ENCODE measurements at places on chromosomes 6 and 20.

DNA sequence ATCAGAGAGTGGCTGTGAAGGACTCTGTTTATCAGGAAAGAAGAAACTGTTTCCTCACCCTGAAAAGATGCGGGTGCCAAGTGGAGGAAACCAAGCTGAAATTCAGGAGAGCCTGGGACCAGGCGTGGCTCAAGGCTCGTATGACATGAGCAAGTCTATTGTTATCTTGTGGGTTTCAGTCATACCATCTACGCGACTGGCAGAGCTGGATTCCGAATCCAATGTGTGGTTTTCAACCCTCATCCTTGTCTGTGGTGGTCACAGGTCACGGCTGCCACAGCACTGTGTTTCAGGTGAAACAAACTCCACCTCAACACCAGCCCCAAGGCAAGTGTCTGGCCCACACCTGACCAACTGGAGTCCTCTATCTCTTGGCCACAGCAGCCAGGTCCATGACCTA, 9.1 kb downstream of the MC3R start:
- no peak for DNase-seq

DNA sequence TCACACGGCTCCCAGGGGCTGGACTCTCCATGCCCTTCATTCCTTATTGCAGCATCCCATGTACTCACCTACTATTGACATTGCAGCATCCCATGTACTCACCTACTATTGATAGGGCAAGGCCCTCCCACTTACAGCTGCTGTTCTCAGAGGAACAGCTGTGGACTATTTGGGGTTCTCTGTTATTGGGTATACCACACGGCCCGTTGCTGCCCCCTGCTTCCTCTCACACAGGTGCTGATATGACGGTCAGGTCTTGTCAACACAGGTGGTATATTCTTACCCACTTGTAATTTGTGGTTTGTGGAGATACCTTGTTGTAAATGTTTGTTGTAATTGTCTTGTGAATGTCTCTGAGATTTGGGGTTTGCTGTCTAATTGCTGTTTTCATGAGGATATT, 18.8 kb downstream of the ALDH5A1 start:
- DNase-seq: no peak

DNA sequence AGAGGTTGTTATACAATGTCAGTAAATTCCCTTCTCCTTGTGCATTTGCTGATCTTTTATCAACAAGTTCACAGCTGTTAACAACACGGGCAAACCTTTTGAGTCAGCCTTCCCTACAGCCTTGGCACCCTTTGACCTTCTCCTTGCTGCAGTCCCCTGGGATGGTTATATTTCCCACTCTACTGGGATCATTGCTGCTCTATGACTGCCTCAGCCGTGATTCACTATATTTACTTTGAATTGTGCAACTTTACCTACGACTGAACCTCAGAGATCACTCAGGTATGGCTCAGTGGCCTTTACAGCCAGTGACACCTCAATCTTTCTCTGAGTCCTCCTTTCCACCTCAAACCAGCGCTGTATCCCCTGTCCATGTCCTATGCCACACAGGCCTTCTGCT, 1293.3 kb downstream of the EPHA7 start:
- DNase-seq: no peak

- DNase-seq: no peak
These were observed 8.2 kb downstream of the DAAM2 start for GRCh38 chr6:39800034-39801032.

GRCh38 chr6:159935633-159936032, 33.2 kb upstream of the IGF2R start:
- no peak for DNase-seq
